GM10248 (cell line): ENCODE measurements at places on chromosomes 11 and 22.

DNA sequence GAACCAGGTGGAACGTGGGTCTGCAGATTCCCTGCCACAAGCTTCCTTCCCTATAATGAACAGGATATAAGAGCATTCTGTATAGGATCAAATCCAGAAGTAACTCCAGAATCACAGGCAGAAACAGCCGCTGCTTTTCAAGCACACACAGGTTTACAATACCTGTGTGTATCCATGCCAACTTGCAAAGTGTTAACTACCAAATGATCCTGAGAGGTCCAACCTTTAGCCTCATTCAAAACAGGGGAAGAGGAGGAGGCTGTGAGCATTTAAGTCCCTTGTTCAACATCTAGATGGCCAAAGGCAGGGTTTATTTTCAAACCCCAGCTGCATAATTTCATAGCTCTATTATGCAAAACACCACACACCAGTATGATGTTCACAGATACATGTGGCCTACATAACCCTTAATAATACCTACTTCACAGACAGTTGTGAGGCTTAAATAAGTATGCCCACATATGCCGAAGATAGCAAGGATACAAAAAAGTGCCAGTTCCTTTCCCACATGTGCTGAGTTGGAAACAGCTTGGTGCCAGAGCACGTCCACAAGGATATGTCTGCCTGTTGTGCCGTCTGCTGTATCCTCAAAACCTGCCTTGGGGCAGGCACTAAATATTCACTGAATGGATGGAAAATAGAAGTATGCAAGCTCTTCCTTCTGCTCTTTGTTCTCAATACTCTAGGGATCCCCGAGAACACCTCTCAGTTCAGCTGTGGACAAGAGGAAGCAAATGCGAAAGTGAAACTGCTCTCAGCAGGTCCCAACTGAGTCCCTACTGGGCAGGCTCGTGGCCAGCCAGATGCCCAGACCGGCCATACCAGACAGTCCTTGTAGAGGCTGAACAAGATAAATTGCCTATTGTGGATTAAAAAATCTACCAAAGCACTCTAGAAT, 66.8 kb downstream of the LARGE1 start:
- peak; percentile 63 for DNase-seq

DNA sequence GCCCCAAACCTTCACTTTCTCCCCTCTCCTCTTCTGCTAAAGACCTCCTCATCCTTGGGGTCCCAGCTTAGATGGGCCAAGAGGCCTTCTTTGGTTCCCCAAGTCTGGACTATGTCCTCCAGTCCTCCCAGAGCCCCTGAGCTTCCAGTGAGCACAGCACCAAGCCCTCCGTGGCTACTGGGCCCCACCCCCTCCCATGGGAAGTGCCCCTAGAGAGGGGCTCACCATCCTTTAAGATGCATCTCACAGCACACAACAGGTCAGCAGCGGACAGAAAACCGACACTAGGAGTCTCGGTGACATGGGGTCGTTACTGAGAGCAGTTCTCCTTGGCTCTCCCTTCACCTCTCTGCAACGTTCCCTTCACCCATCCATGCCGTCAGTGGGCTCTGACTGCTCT, 2.7 kb downstream of the LRRC32 start:
- DNase-seq = no peak

DNA sequence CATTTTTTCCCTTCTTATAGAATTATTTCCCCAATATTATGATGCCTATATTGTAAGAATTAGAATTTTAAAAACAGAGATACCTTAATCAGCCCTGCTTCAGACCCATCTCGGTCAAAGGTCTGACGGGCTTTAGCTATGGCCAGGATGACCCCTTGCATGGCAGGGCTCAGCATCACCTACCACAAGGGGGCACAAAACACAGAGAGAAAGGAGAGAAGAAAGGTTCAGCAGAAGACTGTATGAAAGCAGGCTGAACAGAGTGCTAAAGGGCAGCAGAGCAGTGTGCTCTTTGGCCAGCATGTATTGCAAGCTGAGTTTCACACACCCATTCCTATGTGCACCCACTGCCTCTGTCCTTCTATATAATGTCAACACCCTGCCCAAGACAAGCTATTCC, 26.8 kb downstream of the CLDN25 start:
- DNase-seq = peak; percentile 43

GRCh38 chr11:102423936-102424335, 28.6 kb downstream of the TMEM123 start:
- DNase-seq = no peak

GRCh38 chr11:33722590-33723234, 13.5 kb downstream of the CD59 start:
- DNase-seq = peak; percentile 72

GRCh38 chr22:31243339-31244045, 31.4 kb downstream of the LIMK2 start:
- DNase-seq = no peak
